ENCODE measurements at places on chromosomes 1 and 21.
A peak's percentile ranks its signal among the peaks of the same experiment; 100 is the strongest.

DNA sequence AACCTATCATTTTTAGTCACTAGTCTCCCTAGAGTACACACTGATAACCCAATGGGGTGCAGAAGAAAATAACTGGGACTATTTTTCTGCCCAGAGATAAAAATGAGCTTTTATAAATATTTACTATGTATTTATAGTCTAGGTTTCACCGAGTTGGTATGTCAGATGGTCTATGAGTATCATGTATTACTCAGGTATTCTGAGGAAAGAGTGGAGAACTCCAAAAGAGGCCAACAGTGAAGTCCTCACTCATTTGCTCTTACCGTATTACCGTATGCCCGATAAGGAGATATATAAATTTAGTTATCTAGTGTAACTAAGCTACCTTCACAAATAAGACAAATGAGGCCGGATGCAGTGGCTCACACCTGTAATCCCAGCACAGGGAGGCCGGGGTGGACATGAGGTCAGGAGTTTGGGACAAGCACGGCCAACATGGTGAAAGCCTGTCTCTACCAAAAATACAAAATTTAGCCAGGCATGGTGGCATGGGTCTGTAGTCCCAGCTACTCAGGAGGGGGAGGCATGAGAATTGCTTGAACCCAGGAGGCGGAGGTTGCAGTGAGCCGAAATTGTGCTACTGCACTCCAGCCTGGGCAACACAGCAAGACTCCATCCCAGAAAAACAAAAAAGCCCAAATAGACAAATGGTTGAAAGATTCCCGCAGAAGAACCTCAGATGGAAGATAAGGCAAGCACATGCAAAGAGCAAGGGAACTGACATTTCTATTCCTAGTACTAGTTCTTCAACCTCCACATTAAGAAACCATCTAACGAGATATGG lies 15.6 kb downstream of the CSDE1 start:
- no peak for DNase-seq

DNA sequence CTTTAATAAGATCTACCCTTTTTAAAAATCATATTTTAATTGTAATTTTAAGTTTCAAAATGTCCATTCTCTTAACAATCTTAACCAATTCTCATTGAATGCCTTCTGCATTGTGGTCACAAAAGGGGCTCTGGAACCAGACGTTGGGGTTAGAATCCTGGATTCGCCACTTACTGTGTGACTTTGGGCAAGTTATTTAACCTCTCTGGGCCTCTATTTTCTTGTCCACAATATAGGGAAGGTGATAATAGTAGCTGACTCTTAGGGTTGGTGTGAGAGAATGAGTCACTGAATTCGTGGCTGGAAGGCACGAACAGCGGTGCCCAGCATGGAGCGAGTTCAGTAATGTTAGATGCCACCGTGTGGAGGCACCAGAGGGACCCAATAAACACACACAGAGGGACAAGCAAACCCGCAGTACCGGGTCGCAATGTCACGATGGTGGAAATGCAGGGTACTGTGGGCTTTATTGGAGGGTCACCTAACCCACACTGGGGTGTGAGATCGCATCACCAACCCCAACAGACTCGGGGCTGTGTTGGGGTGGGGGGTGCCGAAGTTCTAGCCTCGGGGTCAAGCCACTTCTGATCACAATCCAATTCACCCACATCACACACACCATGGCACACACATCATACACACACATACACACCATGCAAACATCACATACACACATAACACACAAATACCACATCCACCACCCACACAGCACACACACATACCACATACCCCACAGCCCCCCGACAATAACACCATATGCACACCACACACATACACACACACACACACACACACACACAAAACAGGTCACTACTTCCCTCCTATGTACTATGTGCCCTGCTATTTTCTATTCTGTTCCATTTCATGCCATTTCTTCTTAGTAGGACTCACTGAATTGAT lies 27.0 kb upstream of the IFNAR2 start:
- no peak for DNase-seq

GRCh38 chr1:52651904-52652303 lies 18.9 kb downstream of the SHISAL2A start:
- no peak for DNase-seq

GRCh38 chr1:54882519-54882918 lies 4.5 kb downstream of the DHCR24 start:
- DNase-seq, result no peak

DNA sequence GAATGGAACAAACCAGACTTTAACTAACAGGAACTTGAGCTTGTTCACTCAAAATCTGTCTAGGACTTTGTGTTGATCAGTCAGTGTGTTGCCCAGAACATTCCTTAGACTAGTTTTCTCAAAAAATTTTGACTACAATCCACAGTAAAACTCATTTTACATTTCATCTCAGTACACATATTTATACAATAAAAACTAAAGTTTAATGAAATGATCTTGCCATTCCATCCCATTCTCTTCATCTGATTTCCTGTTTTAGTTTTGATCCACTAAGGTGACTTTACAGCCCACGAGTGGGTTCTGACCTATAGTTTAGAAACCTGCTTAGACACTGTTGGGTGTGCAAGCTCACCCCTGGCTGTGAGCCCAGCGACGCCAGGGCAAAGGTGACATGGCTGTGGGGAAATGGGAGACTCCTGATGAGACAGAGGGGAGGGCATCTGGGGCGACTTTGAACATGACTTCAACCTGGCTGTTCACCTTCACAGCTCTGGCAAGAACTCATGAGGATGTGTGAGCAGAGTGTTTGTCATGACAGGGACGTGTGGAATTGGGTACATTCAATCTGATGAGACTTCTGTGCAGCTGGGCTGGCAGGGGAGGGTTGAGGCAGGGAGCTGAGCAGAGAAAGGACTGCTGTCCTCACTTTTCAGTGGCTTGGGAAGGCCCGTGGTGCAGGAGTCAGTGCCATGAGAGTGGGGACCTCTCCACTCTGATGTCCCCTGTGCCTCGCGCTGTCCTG lies 40.6 kb downstream of the LHX4 start:
- no peak for DNase-seq

- peak; percentile 96 for DNase-seq
These were observed 573 bp downstream of the TRIM63 start for GRCh38 chr1:26066857-26067256.
